ENCODE measurements at places on chromosomes 6 and 20. TPM values are rescaled to one million over a fixed set of nuclear protein-coding genes. Genes with fewer than 3 reads are reported as not detected.

DNA sequence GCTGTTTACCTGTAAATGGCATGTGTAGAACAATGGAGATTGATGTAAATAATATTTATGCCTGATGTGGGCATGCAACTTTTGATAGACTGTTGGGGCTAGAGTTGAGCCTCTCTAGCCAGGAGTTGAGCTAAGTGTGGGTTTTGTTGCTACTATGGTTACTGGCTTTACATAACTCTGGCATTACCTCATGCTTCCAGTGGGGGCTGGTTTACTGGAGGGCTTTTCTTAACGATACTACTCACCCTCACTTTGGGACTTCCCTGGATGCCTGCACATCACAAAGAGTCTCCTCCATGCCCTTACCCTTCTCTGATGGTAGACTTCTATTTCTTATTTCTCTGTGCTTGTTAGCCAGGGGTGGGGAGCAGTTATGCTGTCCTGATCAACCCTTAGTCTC lies 524.6 kb upstream of the CDH4 start:
- H3K36me3 ChIP-seq: no peaks in the 10 kb centered on the region
- H3K4me3 ChIP-seq: no peak overlapping the region
- H3K4me1 ChIP-seq: no peaks in the 10 kb centered on the region
- no peak for DNase-seq
- H3K27ac ChIP-seq: no peak overlapping the region

GRCh38 chr6:106648651-106649308 lies 19.4 kb downstream of the QRSL1 start:
- no peak overlapping the region for H3K27ac ChIP-seq
- no peaks in the 10 kb centered on the region for H3K4me1 ChIP-seq
- no peaks in the 10 kb centered on the region for H3K27me3 ChIP-seq
- H3K36me3 ChIP-seq: peaks cover 26% of the 10 kb centered on the region

DNA sequence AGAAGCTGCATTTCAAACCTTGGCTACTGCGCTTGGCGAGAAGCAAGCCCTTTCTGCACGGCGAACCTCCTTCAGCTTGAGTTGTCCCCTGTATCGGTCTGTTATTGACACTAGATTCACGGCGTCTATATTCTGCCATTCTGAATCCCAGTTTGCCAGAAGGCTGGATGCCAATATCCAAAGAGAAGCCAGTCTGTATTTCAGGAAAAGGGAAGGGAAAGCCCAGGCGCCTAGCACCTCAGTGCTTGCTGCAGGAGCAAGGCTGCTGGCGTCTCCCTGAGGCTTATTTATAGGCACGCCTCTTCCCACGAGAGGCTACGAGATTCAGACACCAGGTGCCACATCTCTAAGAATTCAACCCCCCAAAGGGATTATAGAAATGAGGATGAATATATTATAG lies 89.6 kb upstream of the CDH4 start:
- H3K4me1 ChIP-seq: peaks cover 17% of the 10 kb centered on the region
- H3K36me3 ChIP-seq: no peaks in the 10 kb centered on the region
- no peak overlapping the region for H3K27ac ChIP-seq
- no peak for DNase-seq

DNA sequence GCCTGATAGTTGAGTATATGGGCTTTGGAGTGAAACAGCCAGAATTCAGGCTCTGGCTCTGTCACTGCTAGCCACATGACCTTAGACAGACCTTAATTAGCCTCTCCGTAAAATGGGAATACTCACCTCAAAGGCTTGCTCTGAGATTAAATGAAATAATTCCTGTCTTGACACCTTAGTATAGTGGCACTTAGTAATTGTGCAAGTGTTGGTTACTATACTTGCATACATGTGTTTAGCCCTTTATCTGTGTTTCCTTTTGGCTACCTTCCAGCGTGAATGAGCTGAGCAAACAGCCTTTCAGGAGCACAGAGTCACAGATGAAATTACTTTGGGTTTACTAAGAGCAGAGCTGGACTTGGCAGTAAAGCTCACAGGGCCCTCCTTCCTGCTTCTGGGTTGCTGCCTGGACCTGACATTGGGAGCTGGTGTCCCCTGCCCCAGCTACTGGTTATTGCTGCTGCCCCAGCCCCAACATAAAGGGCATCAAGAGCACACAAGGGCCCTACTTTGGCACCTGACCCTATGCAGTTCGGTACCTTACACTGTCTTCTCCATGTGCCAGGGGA lies 32.8 kb downstream of the CD164 start:
- no peak overlapping the region for H3K27ac ChIP-seq
- H3K36me3 ChIP-seq: peaks cover 20% of the 10 kb centered on the region
- DNase-seq: peak; percentile 68
- no peaks in the 10 kb centered on the region for H3K27me3 ChIP-seq

DNA sequence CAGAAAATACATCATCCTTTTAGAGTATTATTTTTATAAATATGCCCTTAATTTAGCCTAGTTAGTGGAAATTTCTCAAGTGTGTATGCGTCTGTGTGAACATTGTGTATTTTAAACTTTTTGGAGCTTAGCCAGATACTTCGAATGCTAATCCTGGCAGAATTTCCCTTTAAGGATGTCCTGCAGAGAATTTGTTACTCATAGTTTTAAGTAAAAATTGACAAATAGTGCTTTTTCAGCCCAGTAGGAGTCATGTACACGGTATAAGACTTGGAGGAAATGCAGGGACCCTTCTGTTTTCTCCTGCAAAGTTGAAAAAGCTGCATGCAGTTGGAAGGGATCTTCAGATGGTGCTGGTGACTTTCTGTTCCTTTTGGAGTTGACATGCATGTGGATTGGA lies at the start of gene FHL5:
Gene FHL5 (plus strand): TSS at position 243 of the 400 bp plus-strand sequence. CDS start 40,486 bp downstream, outside the sequence.
- H3K27me3 ChIP-seq: no peaks in the 10 kb centered on the region
- no peaks in the 10 kb centered on the region for H3K36me3 ChIP-seq

DNA sequence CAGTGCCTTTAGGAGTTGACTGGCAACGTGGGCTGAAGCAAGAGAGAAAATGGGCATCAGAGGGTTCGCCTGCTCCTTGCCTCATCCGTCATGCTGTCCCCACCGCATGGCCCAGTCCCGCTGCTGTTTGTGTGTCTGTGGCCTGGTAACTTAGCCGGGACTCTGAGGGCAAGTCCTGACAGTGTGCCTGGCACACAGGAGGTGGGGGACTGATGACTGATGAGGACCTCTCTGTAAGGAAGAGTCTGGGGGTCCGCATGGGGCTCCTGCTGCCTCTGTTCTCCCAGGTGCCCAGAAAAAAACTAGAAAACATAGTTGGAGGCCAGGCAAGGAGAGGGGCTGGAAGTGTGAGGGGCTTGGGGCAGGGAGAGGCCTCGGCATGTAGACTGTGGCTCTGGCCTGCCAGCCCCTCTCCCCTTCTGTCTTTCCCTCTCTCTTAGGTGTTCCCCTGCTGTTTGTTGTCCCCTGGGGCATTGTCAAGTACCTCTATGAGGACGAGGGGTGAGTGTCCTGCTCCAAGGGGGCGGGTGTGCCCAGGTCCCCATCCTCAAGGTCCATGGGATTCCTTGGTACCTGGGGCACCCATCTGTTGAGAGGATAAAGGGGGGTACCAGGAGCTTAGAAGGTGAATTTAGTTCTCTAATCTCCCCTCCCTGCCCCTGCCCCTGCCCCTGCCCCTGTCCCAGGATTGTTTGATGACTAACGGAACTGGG lies 29.5 kb downstream of the GLP1R start:
- H3K4me3 ChIP-seq: no peak overlapping the region
- no peak overlapping the region for H3K27ac ChIP-seq
- peaks cover 9% of the 10 kb centered on the region for H3K27me3 ChIP-seq
- no peaks in the 10 kb centered on the region for H3K4me1 ChIP-seq
- no peaks in the 10 kb centered on the region for H3K36me3 ChIP-seq

DNA sequence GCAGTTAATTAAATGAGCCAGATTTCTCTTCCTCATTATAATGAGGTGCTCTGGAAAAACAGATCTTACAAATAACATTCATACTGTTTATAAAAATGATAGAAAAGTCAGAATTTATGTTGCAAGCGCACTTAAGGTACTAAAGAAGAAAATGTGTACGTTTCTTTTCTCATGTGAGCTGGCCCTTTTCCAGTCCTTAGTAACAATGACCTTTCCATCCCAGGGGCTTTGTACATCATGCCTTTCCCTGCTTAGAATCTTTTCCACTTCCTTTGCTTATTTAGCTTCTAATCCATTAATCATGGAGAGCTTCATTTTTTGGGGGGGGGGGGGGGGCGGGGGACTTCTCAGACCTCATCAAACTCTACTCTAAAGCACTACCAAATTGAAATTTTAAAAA lies 4.8 kb downstream of the FBXO5 start:
- peaks cover 15% of the 10 kb centered on the region for H3K36me3 ChIP-seq
- no peak for DNase-seq
- no peaks in the 10 kb centered on the region for H3K27me3 ChIP-seq

GRCh38 chr6:144999127-144999526 lies 714.0 kb downstream of the UTRN start:
- peaks cover 2% of the 10 kb centered on the region for H3K4me1 ChIP-seq
- peaks cover 1% of the 10 kb centered on the region for H3K27me3 ChIP-seq
- H3K36me3 ChIP-seq: no peaks in the 10 kb centered on the region
- H3K4me3 ChIP-seq: no peak overlapping the region
- H3K27ac ChIP-seq: no peak overlapping the region
- DNase-seq: no peak

DNA sequence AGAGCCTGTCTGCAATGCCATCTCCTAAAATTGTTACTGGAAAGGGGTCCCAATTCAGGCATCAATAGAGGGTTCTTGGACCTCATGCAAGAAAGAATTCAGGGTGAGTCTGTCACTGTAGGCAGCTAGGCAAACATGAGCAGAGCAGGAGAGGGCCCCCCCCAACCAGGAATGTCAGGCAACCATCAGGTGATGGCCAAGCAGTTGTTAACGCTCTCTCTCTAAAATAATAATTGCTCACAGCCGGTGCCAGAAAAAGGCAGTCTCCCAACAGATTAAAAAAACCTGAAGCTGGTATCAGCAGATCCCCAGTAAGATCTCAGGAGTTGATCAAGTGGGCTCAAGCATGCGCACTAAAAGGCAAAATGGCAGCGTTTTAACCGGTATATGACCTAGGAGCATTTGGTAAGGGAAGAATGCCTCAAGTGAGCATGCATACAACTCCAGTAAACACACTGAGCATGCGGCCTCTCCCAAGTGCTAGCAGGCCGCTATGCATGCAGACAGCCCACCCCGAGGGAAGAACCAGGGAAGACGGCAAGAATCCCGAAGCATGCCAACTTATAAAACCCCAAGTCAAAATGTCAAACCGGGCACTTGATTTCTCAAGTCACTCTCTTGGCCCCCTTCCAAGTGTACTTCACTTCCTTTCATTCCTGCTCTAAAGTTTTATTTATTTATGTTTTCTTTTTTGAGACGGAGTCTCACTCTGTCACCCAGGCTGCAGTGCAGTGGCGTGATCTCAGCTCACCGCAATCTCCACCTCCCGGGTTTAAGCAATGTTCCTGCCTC lies 44.0 kb upstream of the RNGTT start:
- H3K27me3 ChIP-seq: peaks cover 26% of the 10 kb centered on the region
- H3K4me1 ChIP-seq: no peaks in the 10 kb centered on the region
- DNase-seq: no peak
- no peak overlapping the region for H3K4me3 ChIP-seq

DNA sequence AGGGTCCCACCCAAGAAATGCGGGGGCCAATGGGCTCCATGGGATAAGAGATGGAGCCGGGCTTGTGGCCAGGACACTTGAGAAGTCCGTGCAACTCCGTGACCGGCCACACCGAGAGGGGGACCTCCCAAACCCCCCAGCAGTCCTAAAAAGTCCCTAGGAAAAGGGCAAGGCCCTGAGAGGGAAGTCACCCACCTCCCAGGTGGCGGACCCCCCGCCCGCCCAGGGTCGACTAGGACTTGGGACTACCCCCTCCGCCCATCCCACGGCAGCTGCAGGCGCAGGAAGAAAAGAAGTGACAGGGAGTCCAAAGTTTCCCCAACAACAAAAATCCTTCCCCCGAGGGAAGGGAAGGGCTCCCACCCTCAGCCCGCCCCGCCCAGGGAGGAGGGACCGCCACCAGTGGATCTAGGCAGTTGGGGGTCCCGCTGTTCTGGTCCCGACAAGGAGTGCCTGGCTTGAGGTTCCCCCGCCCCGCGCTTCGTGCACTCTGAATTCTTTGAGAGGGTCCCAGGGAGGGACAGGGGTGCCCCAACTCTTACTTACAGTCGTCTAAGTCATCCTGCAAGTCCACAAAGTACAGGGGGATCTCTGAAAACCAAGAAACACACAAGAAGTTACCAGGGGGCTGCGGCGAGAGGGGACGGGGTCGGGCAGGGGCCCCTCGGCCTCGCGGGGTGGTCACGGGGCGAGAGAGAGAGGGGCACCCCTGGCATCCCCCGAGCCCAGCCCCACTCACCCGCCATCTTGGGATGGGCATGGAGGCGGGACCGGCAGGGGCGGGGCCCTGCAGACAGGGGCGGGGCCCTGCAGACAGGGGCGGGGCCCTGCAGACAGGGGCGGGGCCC lies 611 bp upstream of the RAB22A start:
- peaks cover 29% of the 10 kb centered on the region for H3K36me3 ChIP-seq
- no peaks in the 10 kb centered on the region for H3K27me3 ChIP-seq

DNA sequence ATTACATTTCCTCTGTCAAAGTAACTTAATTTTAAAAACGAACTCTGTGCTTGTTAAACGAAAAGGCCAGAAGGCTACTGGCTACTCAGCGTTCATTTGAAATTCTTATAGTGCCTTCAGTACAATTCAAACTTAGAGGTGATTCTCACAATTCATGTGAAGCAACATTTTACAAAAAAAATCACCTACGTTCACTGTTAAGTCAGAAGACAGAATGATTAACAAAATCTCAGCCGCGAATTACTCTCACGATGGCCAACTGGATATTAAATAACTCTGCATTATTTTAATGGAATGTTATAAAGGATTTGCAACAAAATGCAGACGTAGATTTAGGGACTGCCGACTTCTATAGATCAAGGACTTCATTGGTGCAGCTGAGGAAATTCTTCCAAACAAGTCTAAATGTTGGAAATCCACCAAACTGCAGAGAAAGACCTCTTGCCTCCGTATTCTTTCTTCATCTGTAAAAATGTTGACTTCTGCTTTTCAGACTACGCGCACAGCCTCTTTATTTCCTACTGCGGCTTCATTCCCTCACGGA lies 1.6 kb upstream of the QKI start:
- H3K27ac ChIP-seq: peak overlapping the region; percentile 83
- H3K27me3 ChIP-seq: peaks cover 2% of the 10 kb centered on the region
- no peak for DNase-seq

GRCh38 chr6:161498359-161498758 lies 224.5 kb upstream of the AGPAT4 start:
- no peaks in the 10 kb centered on the region for H3K27me3 ChIP-seq
- H3K4me3 ChIP-seq: no peak overlapping the region
- no peaks in the 10 kb centered on the region for H3K4me1 ChIP-seq

- H3K27ac ChIP-seq: peak overlapping the region; percentile 36
- H3K4me3 ChIP-seq: peak overlapping the region; percentile 94
- H3K4me1 ChIP-seq: peaks cover 44% of the 10 kb centered on the region
- no peaks in the 10 kb centered on the region for H3K36me3 ChIP-seq
- H3K27me3 ChIP-seq: no peaks in the 10 kb centered on the region
- DNase-seq: no peak
These were observed 672 bp downstream of the CARMIL1 start for GRCh38 chr6:25279748-25280343.

- H3K4me3 ChIP-seq: no peak overlapping the region
- H3K4me1 ChIP-seq: peaks cover 25% of the 10 kb centered on the region
- H3K27me3 ChIP-seq: no peaks in the 10 kb centered on the region
- DNase-seq: no peak
These were observed 99.7 kb upstream of the ZNF217 start for GRCh38 chr20:53693262-53693871.

GRCh38 chr20:52269321-52269720 lies 77.7 kb upstream of the ZFP64 start:
- H3K27me3 ChIP-seq: no peaks in the 10 kb centered on the region
- peaks cover 6% of the 10 kb centered on the region for H3K4me1 ChIP-seq
- H3K36me3 ChIP-seq: no peaks in the 10 kb centered on the region
- H3K27ac ChIP-seq: no peak overlapping the region
- H3K4me3 ChIP-seq: no peak overlapping the region

Gene C20orf141
- not detected for total RNA-seq

Gene TAAR6
- total RNA-seq: not detected

Gene ZC2HC1B
- total RNA-seq: not detected

Gene HLA-DRA
- not detected for total RNA-seq

Gene OR2H2
- not detected for total RNA-seq

Gene RALGAPA2
- 3.7 TPM for total RNA-seq

Gene MOXD1
- 147 TPM for total RNA-seq

Gene NOX3
- not detected for total RNA-seq
